ENCODE measurements at places on chromosomes 6 and 20.

DNA sequence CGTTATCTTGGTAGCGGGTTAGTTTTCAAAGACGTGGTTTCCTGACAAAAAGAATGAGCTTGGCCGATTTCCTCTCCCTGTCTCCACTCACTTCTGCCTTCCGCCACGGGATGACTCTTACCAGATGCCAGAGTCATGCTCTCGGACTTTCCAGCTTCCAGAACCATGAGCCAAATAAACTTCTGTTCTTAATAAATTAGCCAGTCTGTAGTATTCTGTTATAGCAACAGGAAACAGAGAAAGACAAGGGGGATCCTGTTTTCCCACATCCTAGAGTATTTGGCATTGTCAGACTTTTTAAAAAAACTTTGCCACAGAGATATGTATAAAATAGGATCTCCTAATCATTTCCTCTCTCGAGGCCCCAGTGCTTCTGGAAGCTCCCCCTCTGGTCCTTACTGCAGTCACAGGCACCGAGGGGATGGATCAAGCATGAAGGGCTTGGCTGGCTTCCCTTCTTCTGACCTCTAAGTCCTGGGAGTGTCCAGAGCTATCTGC lies 84.9 kb upstream of the NAA20 start:
- DNase-seq: peak; percentile 82

- no peak for DNase-seq
These were observed 148.9 kb downstream of the NFATC2 start for GRCh38 chr20:51393571-51393970.

GRCh38 chr20:45861221-45862075 lies 4.0 kb downstream of the ZSWIM3 start:
- no peak for DNase-seq

DNA sequence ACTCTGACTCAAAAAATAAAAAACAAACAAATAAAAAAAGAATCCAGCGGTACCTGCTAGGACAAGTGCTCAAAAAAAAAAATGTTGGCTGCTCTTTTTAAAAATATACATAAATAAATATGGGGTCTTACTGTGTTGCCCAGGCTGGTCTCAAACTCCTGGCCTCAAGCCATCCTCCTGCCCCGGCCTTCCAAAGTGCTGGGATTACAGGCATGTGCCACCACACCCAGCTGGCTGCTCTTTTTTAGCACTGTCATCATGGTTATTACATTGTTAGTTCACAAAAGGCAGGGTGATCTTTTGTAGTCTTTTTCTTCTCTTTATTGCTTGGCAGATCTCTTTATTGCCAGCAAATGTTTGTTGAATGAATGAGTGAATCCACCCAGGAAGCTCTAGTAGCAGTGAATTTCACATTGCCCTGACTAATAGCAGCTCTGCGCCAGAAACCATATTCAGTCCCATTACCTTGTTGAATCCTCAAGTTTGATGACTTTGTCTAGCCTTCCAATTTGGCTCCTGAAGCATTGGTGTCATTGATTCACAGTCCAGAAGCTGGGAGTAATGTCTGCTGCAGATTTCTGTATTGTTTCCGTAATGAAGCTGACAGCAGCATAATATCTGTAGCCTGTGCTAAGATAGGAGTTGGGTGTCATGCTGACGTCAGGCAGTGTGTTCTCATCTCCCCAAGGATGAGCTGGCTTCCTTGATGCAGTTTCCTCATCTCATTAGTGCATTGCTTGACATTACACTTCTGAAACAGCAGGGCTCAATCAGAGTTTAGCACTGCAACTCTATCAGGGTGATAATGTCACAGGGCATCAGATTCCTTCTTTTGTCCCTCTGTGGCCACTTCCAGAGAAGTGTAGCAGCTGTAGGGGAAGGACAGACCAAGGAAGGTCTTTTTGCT lies 84.9 kb upstream of the TGM3 start:
- DNase-seq: peak; percentile 38

GRCh38 chr20:15763366-15763765 lies 809.9 kb downstream of the KIF16B start:
- DNase-seq: peak; percentile 11

- no peak for DNase-seq
These were observed 3.9 kb upstream of the POU5F1 start for GRCh38 chr6:31174378-31174777.

GRCh38 chr6:47138046-47138445 lies 95.9 kb upstream of the ADGRF1 start:
- peak; percentile 51 for DNase-seq

DNA sequence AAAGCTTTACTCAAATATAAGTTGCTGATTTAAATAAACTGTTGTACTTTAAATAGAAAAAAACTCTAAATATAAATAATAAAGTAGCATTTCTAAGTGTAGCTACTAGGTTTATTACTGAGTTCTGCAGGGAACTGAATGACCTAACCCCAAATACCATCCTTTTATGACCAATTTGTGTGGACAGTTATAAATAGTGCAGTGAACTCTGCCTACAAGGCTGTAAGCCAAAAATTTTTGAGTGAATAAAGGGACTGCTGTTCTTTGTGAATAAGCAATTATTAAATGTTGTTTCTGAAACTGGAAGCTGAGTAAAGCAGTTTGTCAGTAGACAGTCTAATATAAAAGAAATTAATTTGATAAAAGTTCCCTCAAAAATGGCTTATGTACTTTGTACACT lies 90.8 kb upstream of the ELOVL5 start:
- DNase-seq: peak; percentile 83

DNA sequence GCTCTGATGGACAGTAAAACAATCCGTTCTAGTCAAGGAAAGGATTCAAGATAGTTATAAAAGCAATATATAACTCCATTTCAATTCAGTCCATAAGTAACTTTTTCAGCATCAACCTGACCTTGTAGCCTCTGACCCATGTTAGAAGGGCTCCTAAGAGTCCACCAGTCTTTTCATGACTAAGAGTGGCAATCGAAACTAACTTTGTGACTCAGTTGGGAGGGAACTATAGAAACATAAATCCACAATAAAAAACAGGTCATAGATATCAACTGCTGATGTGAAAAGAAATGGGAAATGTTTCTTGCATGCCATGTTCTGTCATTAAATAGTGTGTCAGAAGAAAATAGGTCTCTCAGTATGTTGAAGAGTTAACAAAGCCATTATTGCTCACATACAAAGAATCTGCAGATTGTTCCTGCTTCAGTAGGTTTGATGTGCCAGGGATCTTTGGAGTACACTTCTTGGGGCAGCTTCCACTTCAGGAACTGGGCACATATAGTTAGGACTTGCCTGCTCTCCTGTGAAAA lies 16.2 kb upstream of the RBL1 start:
- DNase-seq: no peak

GRCh38 chr6:40910260-40910893 lies 128.6 kb downstream of the UNC5CL start:
- no peak for DNase-seq

DNA sequence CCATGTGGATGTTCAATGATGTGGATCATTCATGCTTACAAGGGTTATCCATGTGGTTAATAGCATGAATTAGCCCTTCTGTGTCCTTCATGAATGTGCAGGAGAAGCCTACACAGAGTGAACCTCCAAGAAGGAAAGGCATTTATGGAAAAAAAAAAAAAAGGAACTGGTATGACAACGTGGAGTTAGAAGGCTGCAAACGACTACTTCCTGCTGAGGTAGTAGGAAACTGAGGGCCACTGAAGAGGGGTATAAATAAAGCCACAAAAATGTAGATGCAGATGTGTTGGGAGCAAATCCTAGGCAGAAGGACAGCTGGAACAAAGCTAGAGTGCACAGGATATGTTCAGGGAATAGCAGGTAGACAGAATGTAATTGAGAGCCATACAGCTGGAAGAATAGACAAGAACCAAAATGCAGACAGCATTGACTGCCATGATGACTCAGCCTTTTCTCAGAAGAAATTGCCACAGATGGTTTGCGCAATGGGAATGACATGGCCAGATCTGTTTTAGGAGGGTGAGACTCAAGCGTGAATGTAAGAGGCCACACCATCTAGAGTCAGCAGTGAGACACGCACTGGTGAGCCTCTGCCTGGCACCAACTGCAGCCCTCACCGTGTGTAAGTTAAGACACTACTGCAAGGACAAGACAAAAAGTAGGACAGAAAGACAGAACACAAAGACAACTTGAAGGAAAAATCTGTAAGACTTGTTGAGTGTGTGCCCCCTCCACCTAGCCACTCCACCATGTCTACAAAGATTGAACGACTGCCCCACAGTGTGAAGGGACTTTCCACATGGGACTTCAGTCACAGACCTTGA lies 79.8 kb downstream of the KIF13A start:
- peak; percentile 97 for DNase-seq

DNA sequence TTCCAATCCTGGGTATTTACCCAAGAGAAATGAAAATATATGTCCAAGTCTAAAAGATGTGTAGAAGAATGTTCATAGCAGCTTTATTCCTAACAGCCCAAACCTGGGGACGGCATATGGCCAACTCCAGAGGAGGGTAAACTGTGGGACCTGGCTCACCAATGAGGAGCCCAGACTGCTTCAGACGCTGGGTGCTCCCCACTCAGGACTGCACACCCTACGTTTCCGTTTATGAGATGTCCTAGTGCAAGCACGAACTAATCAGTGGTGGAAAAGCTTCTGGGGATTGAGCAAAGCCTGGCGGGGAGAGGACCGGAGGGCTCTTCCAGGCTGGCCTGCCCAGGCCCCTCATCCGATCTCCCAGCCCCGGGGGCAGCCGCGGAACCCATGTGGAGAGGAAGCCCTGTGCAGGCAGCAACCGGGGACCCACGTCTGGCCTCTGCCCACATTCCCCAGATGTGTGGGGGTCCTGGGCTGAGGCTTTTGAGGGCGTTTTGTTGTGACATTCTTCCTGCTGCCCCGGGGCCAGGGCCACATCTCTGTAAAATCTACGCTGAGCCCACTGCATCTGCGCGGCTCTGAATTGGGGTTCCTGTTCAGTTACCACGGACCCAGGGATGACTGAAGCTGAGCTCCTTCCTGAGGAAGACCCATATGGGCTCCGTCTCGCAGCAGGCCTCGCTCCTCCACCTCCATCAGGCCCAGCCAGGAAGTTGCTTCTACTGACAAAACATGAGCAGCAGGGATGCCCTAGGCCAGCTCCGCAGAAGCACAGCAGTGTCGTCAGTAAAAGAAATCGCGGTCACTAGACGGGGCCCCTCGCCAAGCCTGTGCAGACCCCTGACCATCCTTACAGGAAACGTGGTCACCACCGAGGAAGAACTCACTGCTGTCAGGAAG lies 188.0 kb downstream of the DLL1 start:
- no peak for DNase-seq

- DNase-seq: no peak
These were observed 867.3 kb downstream of the KIF16B start for GRCh38 chr20:15705975-15706374.

- DNase-seq: no peak
These were observed 17.0 kb downstream of the GSS start for GRCh38 chr20:34938466-34939163.

DNA sequence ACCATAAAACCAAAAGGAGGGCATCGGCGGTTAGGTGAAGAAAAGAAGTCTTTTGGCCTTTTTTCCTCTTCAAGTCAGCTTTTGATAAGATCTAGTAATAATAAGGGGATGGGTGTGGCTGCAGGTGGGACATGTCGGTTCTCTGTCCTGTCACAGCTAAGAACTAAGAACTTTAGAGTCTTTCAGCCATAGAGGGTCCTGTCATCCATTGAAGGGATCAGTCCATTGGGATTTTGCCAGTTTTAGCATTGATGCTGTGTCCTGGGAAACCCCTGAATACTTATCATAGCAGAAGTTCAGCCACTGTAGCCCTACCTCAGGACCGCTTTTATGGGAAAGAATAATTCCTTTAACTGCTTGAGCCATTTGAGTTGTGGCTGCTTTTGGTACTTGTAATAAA lies 18.2 kb upstream of the SCP2D1 start:
- no peak for DNase-seq

DNA sequence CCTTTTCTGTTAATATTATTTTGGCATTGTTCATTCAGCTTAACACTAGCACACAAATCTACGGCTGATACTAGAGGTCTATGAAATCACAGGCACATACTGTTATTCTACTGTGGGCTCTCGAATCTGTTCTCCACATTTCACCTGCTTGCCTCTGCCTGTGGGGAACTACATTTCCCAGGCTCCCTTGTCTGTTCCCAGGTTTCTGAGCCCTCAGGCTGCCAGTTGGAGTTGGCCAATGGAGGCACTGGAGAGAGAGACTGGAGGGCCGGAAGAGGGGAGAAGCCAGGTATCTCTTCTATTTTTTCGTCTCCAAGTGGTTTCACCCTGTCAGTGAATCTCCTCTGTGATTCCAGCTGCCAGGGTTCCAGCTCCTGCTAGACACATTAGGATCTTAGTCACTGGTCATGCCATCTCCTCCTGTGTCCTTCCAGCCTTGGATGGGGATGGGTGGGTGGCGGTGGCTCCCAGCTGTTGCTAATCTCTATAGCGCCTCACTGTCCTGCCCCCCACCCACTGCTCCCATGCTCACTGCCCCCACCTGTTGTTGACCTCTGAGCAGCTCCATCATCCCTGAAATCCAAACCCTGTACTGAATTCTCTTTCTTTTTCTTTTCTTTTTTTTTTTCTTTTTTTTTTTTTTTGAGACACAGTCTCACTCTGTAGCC lies 188.2 kb downstream of the LRFN2 start:
- DNase-seq: no peak

GRCh38 chr6:163646866-163647265 lies 232.3 kb downstream of the QKI start:
- no peak for DNase-seq

- DNase-seq: no peak
These were observed 1.9 kb downstream of the NPEPL1 start for GRCh38 chr20:58694241-58695083.

Measured in choroid plexus epithelial cell (primary cell).